ENCODE measurements at places on chromosomes 4 and X.

DNA sequence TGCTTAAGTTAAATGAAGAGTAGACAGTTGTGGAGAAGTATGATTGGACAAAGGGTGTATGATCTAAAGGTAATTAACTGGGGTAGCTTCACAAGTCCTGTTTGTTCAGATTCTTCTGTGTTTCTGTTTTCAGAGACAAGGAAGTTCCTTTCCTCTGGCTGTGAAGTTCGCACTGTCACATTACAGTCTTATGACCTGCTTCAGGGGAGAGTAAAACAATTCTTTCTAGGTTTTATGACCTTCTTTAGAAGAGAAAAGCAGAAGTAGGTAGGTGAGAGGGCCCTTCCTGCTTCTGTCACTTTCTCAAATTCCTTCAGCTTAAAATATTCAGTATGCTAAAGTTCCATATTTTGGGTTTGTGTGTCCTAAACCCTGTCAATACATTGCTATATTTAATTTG is 211.9 kb downstream of the SOX3 start:
- no peak for DNase-seq

- DNase-seq = no peak
These were observed 17.0 kb upstream of the GABRA4 start for GRCh38 chr4:47010347-47010911.

DNA sequence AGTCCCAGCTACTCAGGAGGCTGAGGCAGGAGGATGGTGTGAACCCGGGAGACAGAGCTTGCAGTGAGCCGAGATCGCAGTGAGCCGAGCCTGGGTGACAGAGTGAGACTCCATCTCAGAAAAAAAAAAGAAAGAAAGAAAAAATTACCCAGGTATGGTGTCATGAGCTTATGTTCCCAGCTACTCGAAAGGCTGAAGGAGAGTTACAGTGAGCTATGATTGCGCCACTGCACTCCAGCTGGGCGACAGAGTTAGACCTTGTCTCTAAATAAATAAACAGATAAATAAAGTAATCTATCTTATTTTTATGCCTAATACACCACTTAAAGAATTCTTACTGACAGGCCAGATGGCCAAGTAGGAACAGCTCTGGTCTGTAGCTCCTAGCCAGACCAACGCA is 73.0 kb downstream of the SLC39A8 start:
- DNase-seq = no peak

DNA sequence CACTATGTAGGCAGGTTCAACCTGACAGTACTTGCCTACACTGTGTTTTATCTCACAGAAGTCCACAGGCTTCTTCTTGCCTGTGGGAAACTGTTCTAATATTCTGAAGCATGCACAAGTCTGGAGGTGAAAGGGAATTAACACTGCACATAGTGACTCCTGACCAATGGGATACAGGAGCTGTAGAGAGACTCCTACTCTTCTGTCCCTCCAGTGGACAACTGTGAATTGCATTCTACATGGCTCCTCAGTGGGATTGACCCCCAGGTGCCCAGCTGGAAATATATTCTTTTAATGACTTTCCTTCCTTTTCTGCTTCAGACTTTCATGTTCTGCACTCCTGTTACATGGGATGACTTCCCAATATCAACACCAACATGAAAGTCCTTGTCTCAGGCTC is 8.2 kb upstream of the YIPF6 start:
- no peak for DNase-seq

- no peak for DNase-seq
These were observed 81.1 kb upstream of the CT45A1 start for GRCh38 chrX:135632353-135632752.

- no peak for DNase-seq
These were observed 42.4 kb upstream of the SLC2A9 start for GRCh38 chr4:10063544-10064300.

DNA sequence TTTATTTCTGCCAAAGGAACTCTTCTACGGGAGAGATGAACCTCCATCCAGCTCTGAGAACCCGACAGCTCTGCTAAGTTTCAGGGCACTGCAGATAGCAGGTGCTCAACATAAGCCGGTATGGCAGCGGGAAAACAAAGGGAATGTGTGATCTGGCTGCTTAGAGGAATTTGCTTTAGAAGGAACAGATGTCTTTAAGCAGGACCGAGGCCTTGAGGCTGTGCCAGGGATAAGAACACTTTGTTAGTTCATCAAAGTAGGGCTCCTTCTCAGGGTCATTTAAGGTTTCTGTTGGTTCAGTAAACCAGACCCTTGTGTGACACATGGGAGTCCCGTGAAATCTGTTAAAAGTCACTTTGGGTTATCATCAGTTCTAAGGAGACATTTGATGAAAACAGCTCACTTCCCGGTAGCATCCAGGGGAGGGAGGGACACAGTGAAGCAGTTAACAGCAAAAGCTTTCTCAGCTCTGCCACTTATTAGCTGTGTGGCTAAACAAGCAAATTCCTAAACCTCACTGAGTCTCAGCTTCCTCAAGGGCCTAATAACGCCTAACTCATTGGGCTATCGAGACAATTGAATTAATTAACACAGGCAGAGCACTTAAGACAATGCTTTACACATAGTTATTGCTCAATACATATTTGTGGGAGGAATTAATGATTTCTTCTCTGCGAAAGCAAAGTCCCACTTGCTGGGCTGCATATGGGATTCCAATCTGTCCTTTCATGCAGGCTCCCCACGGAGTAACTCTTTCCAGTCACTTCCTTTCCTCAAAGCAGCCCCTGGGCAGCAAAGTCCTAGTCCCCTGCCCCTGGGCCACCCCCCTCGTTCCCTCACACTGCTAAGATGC is 2.9 kb upstream of the FTSJ1 start:
- DNase-seq = no peak

- DNase-seq = peak; percentile 8
These were observed 116.3 kb upstream of the NALF2 start for GRCh38 chrX:69387567-69388487.

- DNase-seq = no peak
These were observed 125.0 kb downstream of the RASGEF1B start for GRCh38 chr4:81346719-81347118.

DNA sequence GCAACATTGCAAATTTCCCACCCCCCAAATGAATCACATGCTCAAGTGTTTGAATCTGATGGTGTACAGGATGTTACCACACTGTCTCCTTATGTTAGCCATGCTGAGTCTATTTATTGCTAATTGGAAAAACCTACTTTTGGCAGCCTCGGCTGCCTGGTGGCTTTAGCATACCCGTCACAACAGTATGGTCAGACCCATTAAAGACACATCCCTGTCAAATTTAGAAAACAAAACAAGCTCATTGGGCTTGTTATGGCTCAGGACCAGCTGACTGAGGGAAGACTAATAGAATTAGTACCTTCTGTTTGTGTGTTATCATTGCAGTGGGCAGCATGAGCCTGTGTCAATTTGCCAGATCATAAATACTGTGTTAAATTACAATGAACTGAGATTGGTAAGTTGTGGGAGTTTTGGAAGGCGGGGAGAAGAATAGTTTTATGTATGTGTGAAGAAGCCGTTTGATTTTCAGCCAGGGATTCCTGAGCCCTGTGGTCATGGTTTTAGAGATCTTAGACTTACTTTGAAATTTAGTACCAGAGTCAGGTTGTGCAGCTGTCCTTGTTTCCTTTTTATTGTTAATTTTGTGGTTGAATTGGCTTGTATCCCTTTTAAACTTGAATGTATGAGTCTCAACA is 66.8 kb downstream of the POLA1 start:
- no peak for DNase-seq

GRCh38 chr4:41256740-41257256 is at the start of gene UCHL1:
Gene UCHL1, plus strand, starts transcription at chr4:41256928. Its CDS starts 49 bp downstream, at chr4:41256977.
- DNase-seq = no peak

- no peak for DNase-seq
These were observed 307.5 kb upstream of the HAND2 start for GRCh38 chr4:173837517-173837916.

- DNase-seq = no peak
These were observed 371.4 kb upstream of the FAM241A start for GRCh38 chr4:111773858-111774257.

DNA sequence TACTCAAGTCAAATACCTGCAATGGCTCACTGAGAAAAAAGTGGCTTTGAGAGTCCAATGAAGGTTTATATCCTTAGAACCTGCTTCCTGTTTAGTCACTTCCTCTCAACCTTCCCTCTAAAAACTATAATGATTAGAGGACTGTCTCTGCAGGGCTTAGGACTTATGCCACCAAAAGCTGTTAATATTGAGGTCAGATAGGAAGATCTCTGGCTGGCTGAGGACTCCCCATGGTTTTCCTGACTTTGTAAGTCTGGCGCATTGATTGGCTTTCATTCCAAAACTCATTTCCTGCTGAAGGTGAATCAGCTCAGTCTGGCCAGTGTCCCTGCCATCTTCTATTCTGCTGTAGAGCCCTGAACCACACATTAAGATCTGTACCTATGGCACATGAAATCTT is 140.9 kb upstream of the ANK2 start:
- no peak for DNase-seq

- no peak for DNase-seq
These were observed 204.0 kb upstream of the PUDP start for GRCh38 chrX:7351926-7352325.

DNA sequence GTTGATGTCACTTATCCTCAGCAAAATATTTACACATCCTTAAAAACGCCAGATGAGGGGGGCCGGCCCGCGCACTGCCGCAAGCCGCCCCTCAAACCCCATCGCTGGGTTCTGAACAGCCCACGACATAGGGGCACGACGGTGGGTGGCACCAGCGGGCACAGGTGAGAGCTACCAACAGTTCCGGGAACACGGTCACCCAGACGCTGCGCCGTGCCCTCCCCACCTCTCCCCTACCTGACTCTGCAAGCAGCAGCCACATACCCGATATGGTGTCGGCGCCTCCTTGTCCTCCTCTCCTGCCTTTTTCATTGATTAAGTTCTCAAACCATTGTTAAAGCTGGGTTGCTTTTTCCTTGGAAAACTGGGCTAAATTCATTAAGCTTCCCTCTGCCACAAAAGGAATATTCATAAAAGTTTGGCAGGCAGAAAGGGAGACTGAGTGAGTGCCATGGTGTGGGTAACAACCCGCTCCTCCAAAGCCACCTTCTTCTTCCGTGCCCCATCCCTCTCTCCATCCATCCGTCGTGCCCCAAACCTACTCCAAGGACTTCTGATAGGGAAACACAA is 1.4 kb downstream of the RAI2 start:
- DNase-seq = peak; percentile 19

GRCh38 chr4:125515016-125515415 is 200.3 kb downstream of the FAT4 start:
- no peak for DNase-seq

GRCh38 chrX:44244008-44244407 is 99.5 kb downstream of the EFHC2 start:
- peak; percentile 46 for DNase-seq

DNA sequence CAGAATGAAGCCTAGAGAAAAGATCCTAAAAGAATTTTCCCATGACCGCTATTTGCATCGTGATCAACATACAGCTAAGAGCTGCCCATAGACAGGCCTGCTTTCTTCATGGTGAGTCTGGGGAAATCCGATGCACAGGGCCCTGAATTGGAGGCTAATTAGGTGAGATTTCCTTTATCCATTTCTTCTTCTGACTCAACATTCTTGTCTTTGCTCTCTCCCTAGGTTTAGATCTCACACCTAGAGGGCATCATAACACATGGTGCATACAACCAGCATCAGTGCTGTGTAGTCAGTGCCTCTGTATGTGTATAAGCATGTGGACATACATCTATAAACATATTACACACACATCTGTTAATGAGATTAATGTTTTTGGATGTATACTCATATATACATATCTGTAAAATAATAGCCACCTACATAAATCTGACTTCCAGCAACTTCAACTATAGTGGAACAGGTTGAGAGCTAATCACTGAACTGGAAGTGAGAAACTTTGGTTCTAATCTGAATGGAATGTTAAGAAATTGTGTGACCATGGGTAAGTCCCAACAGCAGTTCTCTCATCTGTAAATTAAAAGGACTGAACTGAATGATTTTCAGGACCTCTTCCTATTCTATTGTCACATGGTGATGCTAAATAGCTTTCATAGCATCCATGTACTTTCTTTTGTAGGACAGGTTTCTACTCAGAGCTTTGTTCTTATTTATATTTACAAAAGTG is 17.5 kb downstream of the GATB start:
- DNase-seq = no peak

- no peak for DNase-seq
These were observed 102.8 kb downstream of the STOX2 start for GRCh38 chr4:184007891-184008290.

DNA sequence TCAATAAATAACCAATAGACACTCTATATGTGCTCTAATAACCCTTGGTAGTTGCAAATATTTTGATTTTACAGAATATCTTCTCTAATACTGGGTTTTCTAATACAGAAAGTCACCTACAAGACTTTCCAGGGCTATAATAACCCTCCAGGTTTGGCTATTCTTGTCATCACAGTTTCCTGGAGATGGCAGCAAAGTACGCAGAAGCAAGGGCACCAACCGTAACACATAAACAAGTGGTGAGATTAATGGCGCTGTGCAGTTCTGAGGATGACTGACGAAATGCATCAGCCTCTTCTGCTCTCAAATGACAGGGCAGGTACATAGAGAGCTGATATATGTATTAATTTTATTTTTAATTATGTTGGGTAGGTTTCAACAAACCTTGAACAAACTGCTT is 122.4 kb downstream of the C4orf33 start:
- no peak for DNase-seq

All from CD4-positive, alpha-beta T cell treated with Interleukin-17A for 1 hour (primary cell).